Activated CD4-positive, CD25-positive, alpha-beta regulatory T cell treated with anti-CD3 and anti-CD28 coated beads, Interleukin-2, amount 50 U/mL, for 72 hours (primary cell): ENCODE measurements at places on chromosomes 2 and 18.
A peak's percentile ranks its signal among the peaks of the same experiment; 100 is the strongest.

DNA sequence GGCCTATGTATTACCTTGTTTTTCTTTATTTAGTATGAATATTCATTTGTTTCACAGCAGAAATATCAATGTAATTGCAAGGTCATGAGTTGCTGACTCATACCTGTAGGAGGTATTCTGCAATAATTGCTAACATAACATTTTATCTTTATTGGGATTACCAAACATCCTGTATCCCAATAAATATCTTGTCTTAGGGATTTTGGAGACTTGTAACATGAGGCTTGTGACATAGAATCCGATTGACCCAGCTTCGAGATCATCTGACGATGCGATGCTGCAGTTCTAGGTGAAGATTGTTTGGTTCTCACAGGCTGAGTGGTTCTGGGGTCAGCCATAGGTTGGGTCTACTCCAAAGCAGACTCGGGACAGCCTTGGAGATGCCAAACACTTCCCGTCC, 133.4 kb upstream of the RND3 start:
- DNase-seq = no peak

GRCh38 chr18:3458378-3458777, 8.4 kb downstream of the TGIF1 start:
- no peak for DNase-seq

DNA sequence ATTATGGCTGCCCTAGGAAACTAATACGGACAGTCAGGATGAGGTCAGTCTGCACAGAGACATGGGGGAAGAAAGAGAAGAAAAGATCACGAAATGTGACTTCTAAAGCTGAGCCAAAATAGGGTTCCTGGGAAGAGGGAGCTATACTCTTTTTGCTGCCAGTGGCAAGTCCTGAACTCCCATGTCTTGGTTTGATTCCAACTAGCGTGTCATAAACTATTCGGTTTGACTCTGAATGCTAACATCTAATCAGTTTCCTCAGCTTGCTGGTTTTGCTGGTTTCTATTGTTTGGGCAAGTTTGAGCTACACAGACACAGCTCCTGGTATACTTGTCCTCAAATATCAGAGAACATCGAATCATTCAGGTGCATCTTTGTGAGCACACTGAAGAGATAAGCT, 80.5 kb upstream of the CYP1B1 start:
- DNase-seq = no peak

GRCh38 chr2:212337486-212338343, 200.9 kb downstream of the ERBB4 start:
- no peak for DNase-seq

GRCh38 chr2:241877989-241878970, 8.8 kb downstream of the RTP5 start:
- peak; percentile 84 for DNase-seq

- DNase-seq = no peak
These were observed 365.7 kb downstream of the ZEB2 start for GRCh38 chr2:144154205-144154604.

- DNase-seq = no peak
These were observed 36.5 kb downstream of the SLC25A52 start for GRCh38 chr18:31723990-31724711.

GRCh38 chr2:98793275-98793674, 62.3 kb upstream of the MGAT4A start:
- no peak for DNase-seq

- no peak for DNase-seq
These were observed 10.8 kb downstream of the SPAST start for GRCh38 chr2:32074134-32074506.

DNA sequence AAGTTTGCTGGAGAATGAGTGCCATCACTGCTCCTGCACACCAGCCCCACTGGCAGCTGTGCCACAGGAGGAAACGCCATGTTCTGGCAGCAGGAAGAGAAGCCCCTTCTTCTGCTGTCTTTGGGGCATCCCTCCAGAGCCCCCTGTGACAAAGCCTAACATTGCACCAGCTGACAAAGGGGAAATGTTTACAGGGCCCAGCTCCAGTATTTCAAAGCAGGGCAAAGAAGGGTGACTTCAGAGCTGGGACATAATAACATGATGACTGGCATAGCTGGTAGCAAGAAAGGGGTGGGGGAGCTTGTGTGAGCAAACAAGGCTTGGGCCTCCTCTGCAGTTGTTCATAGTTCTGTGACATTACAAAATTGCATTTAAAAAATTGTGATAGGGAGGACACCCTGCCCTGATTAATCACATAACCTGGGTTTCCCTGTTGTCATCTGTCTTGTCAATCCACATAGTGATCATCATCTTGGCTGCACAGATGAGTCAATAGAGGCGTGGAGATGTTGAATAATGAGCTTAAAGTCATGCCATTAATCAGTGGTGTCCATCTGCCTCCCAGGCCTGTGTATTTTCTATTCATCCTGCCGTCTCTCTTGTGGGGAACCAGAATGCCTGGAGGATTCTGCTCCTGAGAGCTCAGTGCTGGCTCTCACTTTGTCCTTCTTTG, 29.1 kb upstream of the PDIA6 start:
- no peak for DNase-seq

- DNase-seq = peak; percentile 64
These were observed 181.7 kb downstream of the ANAPC1 start for GRCh38 chr2:111702119-111702803.

GRCh38 chr2:12980817-12981216, 264.1 kb downstream of the TRIB2 start:
- no peak for DNase-seq

- DNase-seq = no peak
These were observed 100.6 kb upstream of the SMIM21 start for GRCh38 chr18:75527848-75528685.

- no peak for DNase-seq
These were observed 47.9 kb downstream of the FRZB start for GRCh38 chr2:182818501-182818900.

- DNase-seq = no peak
These were observed 416.3 kb upstream of the LRRTM4 start for GRCh38 chr2:77938462-77938861.

GRCh38 chr18:1914489-1914888, 656.8 kb downstream of the METTL4 start:
- no peak for DNase-seq

DNA sequence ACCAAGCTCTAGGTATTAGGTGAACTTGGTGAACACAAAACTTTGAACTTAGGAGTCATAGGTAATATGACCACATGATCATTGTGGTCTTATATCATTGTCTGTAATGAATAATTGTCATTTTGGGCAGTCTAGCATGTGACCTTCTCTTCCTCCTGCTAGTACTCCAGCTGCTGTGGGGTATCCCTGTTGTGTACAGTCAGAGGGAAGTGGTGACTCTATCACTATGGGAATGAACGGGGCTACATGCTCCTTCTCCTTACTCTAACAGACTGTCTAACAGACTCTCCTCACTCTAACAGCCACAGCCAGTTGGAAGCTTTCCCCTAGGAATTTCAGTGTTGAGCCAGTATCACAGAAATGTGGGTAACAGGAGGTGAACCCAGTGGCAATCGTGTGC, 68.2 kb upstream of the NEDD4L start:
- DNase-seq = no peak

- DNase-seq = no peak
These were observed 38.4 kb downstream of the POMC start for GRCh38 chr2:25129901-25130520.

DNA sequence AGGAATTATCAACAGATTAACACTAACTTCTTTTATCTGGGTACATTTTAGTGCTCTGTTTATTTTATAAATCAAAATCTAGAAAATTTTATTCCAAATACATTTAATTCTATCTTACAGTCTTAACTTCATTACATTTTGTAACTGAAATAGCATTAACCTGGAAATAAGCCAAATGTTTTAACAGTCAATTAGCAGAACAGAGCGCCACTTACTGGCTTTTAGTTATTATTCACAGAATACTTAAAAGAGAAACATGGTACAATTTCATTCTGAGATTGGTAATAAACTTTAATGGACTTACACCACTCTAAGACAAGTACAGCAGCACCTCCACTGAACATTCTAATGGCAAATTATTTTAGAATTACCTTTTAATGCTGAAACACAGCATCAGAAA, 38.6 kb downstream of the SS18 start:
- DNase-seq = no peak
